ENCODE measurements at places on chromosomes 1 and 21. TPM values are rescaled to one million over a fixed set of nuclear protein-coding genes. Genes with fewer than 3 reads are reported as not detected.
A peak's percentile ranks its signal among the peaks of the same experiment; 100 is the strongest.

GRCh38 chr1:58739856-58740466 is 40.1 kb upstream of the MYSM1 start:
- DNase-seq, result peak; percentile 67

GRCh38 chr1:215156232-215156631 is 73.7 kb downstream of the KCNK2 start:
- no peak for DNase-seq

DNA sequence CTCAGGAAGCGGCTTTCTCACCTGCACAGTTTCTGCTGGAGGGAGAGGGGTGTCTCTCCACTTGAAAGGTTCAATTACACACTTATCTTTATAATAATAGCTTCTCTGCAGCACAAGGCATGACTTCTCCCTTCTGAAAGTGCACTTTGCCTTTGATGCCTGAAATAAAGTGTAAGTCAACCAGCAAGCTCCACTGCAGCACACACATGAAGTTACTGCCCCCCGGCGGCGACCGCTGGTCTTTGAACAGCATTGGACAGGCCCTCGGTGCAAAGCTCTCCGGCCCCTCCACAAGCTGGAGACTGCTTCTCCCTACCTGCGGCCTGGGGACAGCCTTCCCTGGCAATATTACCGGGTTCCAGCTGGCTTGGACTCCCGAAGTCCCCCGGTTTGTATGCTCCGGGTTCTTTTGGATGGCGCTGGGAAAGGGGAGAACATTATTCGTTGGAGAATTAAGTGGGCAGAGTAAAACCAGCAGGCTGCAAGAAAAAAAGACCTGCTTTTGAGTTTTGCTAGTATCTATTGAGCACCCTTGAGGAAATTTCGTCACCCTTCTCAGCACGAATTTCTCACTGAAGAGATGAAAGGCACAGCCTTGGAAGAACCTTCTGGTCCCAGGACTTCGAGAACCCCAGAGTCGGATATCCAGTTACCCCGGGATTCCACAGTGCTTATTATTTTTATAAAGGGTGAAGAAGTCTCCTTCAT is 11.8 kb downstream of the RCAN1 start:
- peak; percentile 47 for DNase-seq

- no peak for DNase-seq
Measured at GRCh38 chr1:240800291-240800690, 188.3 kb upstream of the GREM2 start.

DNA sequence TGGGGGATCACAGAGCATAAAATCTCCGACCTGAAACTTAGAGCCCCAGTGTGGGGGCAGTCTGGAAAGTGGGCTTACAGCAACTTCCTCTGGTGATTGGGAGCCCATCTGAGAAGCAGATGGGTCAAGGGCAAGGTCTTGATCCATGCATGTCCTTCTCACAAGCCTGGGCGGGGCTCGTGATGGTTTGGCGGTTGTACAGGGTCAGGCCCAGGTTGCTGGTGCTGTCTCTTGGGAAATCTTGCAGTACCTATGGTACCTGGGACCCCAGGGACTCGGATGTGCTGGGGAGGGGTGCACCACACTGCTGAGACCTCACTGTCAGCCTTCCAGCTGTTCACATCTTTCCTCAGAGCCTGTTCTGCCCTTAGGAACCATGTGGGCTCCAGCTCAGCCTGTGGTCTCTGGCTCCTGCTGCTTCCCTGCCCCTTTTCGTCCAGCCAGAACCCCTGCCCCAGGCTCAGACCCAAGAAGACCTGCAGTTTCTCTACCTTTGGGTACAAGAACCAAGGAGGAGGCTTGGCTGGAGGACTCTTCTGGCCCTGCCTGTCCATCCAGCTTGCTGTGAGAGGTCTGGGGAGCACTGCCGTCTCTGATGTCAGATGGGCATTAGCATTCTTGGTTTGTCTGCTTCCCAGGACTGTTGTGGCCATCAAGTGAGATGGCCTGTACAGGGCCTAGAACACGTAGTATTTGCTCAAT is 24.5 kb downstream of the WNT4 start:
- no peak for DNase-seq

GRCh38 chr1:189958756-189959155 is 518.9 kb downstream of the BRINP3 start:
- DNase-seq, result no peak

- DNase-seq, result no peak
Measured at GRCh38 chr1:47411436-47411835, 4.6 kb upstream of the FOXE3 start.

- no peak for DNase-seq
Measured at GRCh38 chr1:48807554-48808260, 31.0 kb upstream of the BEND5 start.

GRCh38 chr1:151728151-151729054 is 7.1 kb downstream of the RIIAD1 start:
- DNase-seq, result no peak

DNA sequence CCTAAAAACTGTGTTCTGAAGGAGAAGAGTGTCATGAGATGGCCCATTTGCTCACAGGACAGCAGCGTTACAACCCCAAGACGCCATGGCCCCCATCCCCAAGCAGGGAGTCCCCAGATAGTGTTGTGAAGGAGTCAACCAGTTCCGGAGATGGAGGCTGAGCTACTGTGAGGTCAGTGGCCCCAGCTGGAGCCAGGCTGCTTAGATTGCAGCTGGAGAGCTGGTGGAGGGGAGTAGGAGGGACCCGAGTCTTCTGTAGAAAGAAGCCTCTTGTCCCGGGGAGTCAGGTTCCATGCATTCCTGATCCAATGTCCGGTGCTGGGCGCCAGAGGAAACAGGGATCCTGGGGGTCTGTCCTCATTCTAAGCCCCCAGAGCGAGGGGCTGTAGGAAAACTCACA is 93.5 kb upstream of the SIM2 start:
- DNase-seq, result no peak

DNA sequence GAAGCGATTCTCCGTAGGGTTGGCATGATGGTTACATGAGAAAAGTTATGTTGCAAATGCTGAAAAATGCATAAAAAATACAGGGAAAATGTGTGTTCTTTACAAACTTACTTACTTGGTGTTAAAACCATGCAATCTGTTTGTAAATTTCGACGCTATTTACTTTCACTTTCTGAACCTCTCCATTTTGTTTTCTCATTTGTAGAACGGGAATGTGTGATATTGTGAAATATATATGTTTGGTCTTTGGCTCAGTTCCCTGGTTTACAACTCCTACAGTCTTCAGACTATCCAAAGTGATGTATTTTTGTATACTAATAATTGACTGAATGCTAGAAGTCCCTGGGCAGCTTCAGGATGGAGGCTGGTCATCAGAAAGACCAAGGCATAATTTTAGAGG is 982.3 kb downstream of the ADGRL2 start:
- no peak for DNase-seq

GRCh38 chr1:159943908-159944622 is 1.3 kb downstream of the IGSF9 start:
- DNase-seq, result no peak

DNA sequence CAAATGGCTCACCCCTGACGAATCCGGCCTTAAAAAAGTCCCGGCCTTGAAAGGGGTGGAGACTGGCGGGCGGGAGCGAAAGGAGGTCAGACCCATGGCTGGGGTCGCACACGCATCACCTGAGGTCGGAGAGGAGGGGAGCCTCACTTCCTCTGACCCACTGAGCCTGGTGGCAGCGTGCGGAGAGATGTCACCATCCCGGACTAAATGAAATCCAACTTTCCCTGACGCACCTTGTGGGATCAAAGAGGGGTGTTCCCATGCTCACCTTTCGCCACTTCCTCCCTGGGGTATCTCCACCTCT is 709 bp upstream of the SLC41A1 start:
- DNase-seq, result no peak

Gene RHD
- polyA plus RNA-seq, result 1.1 TPM

Gene PRAMEF18
- not detected for polyA plus RNA-seq

Gene HAO2
- polyA plus RNA-seq, result 87.5 TPM

Gene FCRLB
- polyA plus RNA-seq, result 3.3 TPM

Gene ZMYND12
- 4.0 TPM for polyA plus RNA-seq

Gene NKAIN1
- 3.4 TPM for polyA plus RNA-seq

Gene ZNF683
- not detected for polyA plus RNA-seq

Gene GJA5
- polyA plus RNA-seq, result 28.2 TPM

Gene HCRTR1
- polyA plus RNA-seq, result 0.38 TPM

Gene FAM72D
- polyA plus RNA-seq, result 3.2 TPM
